ACHN (cell line): ENCODE measurements at places on chromosomes 7 and 10.

GRCh38 chr10:88179831-88180230 is 316.4 kb downstream of the PTEN start:
- no peak for DNase-seq

DNA sequence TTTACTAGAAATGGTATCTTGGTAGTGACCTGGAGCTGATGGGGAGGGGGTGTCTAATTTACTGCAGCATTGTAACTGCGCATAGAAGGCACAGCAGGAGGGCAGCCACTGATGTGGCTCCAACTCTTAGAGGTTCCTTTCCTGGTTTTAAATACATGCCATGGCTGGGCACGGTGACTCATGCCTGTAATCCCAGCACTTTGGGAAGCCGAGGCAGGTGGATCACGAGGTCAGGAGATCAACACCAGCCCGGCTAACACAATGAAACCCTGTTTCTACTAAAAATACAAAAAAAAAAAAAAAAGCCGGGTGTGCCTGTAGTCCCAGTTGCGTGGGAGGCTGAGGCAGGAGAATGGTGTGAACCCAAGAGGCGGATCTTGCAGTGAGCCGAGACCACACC is 19.2 kb upstream of the SEC61G start:
- DNase-seq = no peak

DNA sequence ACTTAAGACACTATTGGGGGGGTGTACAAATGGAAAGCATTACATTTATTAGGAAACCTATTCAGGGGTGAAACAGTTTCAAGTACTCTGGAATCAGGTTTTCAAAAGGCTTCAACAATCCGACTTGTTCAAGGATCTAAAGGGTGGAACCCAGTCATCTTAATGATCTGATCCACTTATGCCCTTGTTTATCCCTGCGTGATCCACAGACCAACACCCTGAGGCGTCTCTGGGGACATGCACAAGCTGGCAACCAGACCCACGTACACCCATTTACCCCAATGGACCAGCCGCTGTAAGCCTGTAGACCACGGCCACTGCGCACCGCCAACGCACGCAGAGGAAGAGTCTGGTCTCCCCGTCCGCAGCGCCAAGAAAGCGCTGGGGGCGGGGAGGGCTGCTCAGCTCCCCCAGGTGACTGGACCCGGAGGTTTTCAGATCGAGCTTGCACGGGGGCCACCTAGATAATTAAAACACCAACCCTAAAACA is 13.4 kb downstream of the HNRNPF start:
- DNase-seq = peak; percentile 11

GRCh38 chr10:113617086-113617485 is 46.8 kb downstream of the NRAP start:
- no peak for DNase-seq

- DNase-seq = no peak
Measured at GRCh38 chr10:65845916-65846315, 1079.9 kb upstream of the LRRTM3 start.

- DNase-seq = no peak
Measured at GRCh38 chr7:96023387-96023786, 251.0 kb downstream of the DYNC1I1 start.

DNA sequence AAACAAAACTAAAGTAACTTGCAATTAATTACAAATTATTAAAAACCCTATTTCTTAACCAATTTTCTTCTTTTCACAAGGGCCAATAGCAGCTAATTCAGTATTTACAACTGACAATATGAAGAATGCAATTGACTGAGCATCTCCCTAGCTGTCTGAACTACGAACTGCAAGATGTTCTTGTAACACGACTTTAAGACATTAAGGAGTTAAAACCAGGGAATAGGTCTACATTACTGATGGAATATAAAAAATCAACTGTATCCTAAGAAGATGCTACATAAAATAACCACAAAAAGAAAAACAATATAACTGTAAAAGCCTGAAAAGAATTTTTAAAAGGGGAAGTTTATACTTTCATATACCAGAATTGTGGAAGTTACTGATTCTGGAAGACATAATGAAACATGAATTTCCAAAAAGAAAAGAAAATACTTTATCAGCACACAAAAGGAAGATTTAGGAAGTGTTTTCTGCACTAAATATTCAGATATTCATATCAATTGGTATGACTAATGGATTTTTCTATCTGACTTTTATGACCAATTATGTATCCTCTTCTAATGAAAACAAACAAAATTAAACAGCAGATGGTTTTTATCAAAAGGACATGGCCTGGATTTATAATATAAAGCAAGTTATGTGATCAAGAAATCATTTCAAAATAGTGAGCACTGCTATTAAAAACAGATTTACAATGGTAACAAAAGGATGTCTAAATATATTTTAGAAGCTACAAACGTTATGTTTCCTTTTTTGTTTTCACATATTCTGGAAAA is 1.6 kb downstream of the GPR22 start:
- no peak for DNase-seq

DNA sequence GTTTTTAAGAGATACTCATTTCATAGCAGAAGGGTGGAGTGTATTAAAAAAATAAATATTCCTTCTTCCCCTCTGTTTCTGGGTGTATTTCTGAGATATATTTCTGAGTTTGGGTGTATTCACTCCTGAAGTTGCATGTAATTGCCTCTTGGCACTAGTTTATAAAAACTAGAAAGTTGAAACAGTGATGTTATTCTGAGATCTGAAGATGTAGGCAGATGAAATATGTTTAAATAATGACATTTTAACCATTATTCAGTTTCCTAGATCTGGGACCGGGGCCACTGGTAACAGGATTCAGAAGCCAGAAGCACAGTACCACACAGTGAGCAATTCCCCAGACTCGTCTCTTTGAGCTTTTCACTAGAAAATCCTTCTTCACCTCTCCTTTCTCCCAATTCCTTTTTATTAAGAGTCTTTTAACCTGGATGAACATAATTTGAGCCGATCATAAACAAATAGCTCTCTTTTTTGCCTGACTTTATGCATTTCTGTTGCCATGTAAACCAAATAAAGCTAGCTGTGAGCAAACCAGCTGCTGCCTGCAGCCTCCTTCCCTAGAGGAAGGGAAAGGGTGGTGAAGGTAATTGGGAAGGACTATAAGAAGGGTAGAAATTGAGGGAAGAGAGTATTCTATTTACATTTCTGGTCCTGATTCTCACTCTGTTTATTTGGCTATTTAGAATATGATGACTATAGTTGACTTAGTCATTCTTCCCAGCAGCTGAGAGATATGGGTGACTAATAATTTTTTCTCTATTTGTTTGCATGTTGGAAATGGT is 101.8 kb upstream of the STRIP2 start:
- no peak for DNase-seq

DNA sequence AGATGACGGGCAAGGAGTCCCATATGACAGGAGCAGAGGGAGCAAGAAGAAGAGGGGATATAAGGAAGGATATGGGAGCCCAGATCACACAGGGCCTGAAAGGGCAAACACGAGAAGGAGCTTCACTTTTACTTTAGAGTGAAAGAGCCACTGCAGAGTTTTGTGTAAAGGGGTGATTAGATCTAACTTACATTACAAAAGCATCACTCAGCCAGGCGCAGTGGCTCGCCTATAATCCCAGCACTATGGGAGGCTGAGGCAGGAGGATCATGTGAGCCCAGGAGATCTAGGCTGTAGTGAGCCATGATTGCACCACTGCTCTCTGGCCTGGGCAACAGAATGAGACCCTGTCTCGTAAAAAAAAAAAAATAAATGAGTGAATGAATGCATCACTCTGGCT is 91.1 kb downstream of the MPP7 start:
- DNase-seq = no peak

DNA sequence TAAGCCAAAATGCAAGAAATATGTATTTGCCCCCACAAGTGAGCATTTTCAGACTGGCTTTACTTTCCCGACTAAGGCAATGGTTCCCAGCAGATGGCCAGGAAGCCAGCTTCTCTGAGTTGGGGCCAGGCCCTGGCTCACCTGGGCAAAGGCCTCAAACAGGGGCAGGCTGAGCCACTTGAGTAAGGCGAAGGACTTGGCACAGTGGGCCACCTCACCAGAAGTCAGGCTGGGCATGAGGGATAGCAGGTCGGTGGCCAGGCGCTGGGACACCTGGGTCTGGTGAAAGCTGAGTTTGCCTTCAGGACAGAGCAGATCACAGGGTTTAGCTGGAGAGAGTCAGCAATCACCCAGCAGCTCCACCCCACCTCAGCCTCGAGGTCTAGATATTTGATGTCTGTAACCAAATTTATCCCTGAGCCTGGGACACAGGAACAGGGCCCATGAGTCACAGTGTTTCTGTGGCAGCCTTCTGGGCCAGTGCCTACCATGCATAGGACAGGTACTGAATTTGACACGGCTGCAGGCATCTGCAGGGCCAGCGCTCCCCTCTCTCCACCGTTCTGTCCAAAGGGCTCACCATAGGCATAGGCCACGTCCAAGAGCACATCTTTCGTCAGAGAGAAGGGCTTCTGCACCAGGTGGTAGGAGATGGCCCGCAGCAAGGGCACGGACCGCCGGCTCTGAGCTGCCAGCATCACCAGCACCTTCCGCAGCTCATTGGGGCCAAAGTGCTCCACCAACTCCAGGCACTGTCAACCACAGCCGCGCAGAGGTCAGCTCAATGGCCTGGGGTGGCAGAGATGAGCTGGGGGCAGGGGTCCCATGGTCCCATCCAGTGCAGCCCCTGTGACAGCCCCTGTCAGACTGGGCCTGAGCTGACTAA is 7.3 kb downstream of the TBRG4 start:
- no peak for DNase-seq

- DNase-seq = peak; percentile 33
Measured at GRCh38 chr7:156999958-157000726, 10.3 kb downstream of the MNX1 start.

DNA sequence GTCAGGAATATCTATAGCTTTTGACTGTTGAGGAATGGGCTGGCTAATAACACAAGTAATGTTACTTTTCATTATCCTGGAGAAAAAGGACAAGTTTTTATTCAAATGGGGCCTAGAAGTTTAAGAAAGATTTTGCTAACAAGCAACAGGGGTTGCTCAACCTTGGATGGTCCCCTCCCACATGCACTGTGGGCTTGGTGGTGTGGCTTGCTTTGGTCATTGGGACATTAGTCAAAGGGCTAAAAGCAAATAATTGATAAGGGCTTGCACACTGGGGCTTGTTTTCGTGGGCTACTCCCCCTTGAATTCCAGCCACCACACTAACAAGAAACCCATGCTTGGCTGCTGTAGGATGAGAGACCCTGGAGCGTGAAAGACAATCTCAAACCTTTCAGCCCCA is 127.6 kb downstream of the JCAD start:
- no peak for DNase-seq

DNA sequence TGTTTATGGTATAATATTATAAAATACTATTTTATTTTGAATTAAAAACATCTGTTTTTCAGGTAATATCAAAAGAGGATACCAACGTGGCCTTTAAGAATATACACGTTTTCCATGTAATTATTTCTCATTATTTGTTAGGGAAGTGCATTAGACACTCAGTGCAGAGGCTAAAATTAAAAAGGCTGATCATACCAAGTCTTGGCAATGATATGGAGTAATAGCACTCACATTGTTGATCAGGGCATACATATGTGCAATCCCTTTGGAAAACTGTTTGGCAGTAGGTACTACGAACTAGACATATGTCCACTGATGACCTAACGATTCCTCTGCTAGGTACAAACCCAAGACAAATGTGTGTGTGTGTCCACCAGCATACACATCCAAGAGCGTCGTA is 20.7 kb upstream of the VIPR2 start:
- no peak for DNase-seq

DNA sequence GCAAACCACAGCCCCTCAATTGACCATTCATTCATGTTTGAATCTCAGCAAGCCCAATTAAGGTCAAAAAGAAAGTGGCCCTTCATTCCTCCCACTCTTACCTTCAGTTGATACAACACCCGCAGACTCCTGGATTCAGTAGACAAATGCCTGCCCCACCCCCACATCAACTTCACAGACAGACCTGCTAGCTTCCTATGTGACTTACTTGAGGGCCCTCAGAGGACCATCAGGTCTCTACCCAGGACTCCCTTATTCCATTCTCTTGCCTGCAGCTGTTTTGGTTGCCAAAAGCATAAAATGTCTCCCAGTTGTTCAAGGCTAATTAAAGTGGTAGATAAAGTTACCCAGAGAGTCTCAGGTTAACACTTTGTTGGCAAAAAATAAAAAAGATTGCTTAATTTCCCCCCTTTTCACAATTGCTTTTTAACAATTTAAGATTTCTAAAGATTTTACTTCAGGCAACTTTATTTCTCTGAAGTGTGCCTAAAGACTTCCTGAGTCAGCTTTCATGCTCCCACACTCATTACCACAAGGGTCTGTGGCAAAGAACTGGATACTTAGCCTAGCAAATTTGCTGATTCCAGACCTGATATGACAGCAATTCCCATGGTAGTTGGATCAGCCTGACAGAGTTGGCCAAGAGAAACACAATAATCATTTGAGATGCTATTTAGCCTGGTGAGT is 3.3 kb upstream of the MTERF1 start:
- DNase-seq = no peak

DNA sequence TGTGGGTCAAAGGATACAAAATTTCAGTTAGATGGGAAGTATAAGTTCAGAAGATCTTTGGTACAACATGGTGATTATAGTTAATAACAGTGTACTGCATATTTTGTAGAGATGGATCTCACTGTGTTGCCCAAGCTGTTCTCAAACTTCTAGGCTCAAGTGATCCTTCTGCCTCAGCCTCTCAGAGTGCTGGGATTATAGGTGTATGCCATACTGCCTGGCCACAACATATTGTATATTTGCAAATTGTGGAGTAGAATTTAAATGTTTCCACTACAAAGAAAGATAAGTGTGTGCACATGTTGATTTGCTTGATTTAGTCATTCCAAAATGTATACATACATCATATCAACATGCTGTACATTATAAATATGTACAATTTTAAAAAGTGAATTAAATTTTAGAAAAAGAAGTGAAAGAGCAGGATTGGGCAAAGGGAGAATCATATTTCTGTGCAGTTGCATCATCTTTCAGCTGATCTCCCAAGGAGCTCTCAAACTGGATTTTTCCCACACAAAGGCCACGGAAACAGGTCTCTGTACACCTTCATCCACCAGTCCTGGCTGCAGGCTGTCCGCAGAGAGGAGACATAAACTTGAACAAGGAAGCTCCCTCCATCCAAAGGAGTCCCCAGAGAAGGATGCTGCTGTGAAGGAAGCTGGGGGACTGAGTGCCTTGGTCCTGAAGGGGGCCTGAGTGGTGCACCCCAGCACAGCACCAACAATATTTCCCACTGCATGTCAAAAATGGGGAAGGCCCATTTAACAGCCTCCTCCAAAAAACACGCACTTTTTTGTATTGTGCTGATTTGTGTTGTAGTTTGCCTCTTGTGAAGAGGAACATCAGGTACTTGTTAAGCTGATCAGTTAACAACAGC is 217.1 kb upstream of the GHITM start:
- DNase-seq = no peak

DNA sequence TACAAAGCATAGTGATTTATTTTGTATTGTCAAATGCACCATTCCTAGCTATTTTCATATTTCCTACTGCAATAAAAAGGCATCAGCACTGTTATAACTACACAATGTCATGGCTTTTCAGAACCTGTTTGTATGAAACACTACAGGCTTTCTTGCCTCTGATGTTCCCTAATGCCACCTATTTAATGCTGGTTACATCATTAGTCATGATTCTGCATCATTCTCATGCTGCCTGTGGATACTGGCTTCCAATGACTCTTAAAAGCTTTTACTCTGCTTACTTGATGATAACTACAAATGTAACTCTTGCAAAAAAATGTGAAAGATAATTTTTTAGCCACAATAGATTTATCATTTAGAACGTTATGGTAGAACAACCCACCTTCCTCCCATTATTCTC is 529.4 kb downstream of the HTR7 start:
- DNase-seq = no peak

GRCh38 chr7:40780460-40780859 is 645.7 kb downstream of the SUGCT start:
- no peak for DNase-seq
